ENCODE measurements at places on chromosomes 11 and 22. TPM values are rescaled to one million over a fixed set of nuclear protein-coding genes. Genes with fewer than 3 reads are reported as not detected.

GRCh38 chr11:121520243-121521144 lies 67.7 kb upstream of the SORL1-AS1 start:
- DNase-seq: no peak
- no peak overlapping the region for H3K27ac ChIP-seq
- no peak overlapping the region for H3K4me3 ChIP-seq
- no peaks in the 10 kb centered on the region for H3K36me3 ChIP-seq
- H3K4me1 ChIP-seq: peaks cover 15% of the 10 kb centered on the region

DNA sequence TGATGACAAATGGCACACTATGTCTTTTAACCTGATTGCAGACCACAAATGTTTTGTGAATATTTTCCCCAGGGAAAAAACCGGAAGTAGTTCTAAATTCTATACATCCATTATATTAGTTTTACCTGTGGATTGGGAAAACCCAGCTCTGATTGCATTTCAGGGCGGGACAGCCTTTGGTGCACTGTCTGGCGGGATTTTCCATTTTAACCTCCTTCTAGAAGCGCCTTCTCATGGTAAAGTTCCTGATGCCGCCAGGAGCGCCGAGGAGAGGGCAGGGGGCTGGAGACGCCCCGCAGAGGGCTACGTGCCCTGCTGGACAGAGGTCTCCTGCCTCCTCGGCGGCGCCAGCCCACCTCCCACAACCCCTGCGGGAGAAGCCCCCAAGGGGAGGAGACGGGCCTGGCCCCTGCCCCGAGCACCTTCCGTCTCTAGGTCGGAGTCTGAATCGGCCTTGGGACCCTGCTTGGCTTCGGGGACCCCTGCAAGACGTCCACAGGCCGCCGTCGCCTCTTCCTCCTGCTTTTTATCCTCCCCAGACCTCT lies 1.2 kb upstream of the P2RX6 start:
- peaks cover 29% of the 10 kb centered on the region for H3K4me1 ChIP-seq
- H3K27ac ChIP-seq: peak overlapping the region; percentile 84
- H3K27me3 ChIP-seq: no peaks in the 10 kb centered on the region

NXPE2 gene
- not detected for total RNA-seq

DNA sequence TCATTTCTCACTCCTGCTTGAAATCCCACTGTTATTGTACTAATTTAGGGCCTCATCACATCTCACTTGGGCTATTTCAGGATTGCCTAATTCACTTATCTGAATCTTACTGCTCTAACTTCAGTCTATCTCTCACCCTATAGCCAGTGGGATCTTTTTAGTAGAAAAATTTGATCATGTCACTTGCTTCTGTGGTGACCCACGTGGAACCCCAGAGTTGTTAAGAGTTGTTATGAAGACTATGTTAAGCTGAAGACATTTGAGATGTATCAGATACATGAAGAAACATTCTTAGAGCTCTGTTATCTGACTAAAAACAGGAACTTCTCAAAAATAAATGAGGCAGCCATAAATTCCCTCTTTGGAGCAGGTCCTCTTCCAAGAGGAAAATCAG lies 1375.6 kb upstream of the TENM4 start:
- DNase-seq: no peak
- no peaks in the 10 kb centered on the region for H3K4me1 ChIP-seq
- no peaks in the 10 kb centered on the region for H3K36me3 ChIP-seq
- no peak overlapping the region for H3K27ac ChIP-seq
- no peak overlapping the region for H3K4me3 ChIP-seq
- no peaks in the 10 kb centered on the region for H3K27me3 ChIP-seq

SCGB1D2 gene
- not detected for total RNA-seq

DNA sequence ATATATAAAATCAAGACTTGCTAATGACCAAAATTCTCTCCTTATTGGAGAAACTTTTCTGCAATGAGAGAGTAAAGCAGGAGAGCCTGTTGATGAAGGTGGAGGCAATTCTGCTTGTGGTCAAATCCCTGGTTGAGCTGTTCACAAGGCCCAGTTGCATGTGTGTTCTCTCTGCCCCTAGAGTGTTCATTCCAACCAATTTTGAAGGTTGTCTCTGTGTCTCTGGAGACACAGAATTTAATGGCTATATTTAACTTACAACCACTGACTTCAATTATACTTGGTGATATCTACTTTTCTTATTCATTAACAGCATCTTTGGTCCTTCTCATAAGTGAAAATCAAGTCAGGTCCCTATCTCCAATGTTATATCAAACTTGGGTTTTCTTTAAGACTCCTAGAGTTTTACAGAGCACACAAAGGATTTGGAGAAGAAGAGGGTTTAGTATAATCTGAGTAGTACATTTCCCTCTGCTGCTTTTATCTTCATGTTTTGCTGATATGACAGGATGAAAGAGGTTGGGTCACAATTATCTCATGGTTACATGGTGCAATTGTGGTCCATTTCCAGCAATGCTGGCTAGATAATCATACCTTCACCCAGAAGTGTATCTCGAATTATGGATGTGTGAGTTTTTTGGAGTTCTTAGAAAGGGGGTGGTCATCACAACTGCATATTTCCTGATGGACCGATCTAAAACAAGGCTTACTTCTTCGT lies 4.0 kb downstream of the OOSP4A start:
- H3K4me1 ChIP-seq: no peaks in the 10 kb centered on the region
- no peak overlapping the region for H3K4me3 ChIP-seq
- H3K27ac ChIP-seq: no peak overlapping the region

- peak; percentile 68 for DNase-seq
- H3K4me1 ChIP-seq: peaks cover 6% of the 10 kb centered on the region
- H3K4me3 ChIP-seq: no peak overlapping the region
- H3K27me3 ChIP-seq: peaks cover 7% of the 10 kb centered on the region
- no peak overlapping the region for H3K27ac ChIP-seq
- H3K36me3 ChIP-seq: no peaks in the 10 kb centered on the region
These were observed 23.9 kb upstream of the PANX2 start for GRCh38 chr22:50146439-50147238.

GRCh38 chr11:112903340-112903739 lies 57.9 kb upstream of the NCAM1 start:
- H3K4me1 ChIP-seq: no peaks in the 10 kb centered on the region
- no peak overlapping the region for H3K27ac ChIP-seq
- no peak overlapping the region for H3K4me3 ChIP-seq
- no peaks in the 10 kb centered on the region for H3K27me3 ChIP-seq
- DNase-seq: no peak

DDI1 gene
- total RNA-seq: not detected

DNA sequence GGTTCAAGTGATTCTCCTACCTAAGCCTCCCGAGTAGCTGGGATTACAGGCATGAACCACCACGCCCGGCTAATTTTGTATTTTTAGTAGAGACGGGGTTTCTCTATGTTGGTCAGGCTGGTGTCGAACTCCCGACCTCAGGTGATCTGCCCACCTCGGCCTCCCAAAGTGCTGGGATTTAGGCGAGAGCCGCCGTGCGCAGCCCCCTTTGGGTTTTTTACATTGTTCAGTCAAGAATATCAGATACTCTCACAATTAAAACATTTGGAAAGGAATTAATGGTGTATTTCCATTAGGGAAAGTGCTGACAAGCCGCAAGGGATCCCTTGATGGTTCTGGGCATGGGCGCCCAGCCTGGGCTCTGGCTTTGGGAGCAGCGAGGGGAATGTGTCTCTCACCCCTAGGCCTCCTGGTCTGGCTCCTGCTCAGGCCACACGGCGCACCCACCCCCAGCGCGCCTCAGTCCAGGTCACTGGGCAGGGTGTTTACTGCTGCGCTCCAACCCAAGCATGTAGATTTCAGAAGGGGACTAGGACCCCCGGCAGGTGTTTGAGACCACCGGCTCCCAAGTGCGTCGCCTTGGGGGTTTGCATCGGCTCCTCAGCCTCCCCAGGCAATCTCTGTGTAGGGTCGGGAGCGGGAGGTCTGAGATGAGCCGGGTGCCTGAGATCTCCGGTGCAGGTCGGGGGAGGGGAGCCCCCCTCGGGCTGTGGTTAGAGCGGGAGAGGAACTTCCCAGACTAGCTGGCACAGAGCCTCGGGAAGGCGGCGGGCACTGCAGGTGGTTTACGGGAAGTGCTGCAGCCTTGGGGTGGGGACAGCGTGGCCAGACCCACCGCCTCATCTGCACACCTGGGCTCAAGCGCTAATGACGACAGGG lies 809 bp upstream of the IRF7 start:
- DNase-seq: peak; percentile 16
- H3K4me1 ChIP-seq: peaks cover 49% of the 10 kb centered on the region
- no peaks in the 10 kb centered on the region for H3K27me3 ChIP-seq
- peaks cover 37% of the 10 kb centered on the region for H3K36me3 ChIP-seq
- peak overlapping the region; percentile 99 for H3K27ac ChIP-seq
- peak overlapping the region; percentile 61 for H3K4me3 ChIP-seq

STX3 gene
- 65.9 TPM for total RNA-seq

DNA sequence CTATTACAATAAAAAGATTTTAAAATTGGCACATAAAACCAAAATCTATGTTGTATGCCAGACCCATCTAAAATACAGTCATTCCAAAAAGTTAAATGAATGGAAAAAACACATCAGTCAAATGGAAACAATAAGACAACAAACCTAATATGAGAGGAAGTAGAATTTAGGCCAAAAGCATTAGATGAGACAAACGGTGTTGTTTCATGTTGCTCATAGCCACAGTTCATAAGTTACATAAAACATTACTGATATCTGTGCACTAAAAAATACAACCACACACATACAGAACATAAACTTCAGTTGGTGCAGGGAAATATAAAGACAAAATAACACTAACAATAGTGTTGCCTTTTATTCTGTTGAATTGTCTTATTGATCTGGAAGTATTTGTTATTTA lies 661.9 kb downstream of the CNTN5 start:
- H3K36me3 ChIP-seq: no peaks in the 10 kb centered on the region
- no peaks in the 10 kb centered on the region for H3K4me1 ChIP-seq
- H3K27me3 ChIP-seq: no peaks in the 10 kb centered on the region
- no peak overlapping the region for H3K27ac ChIP-seq
- no peak for DNase-seq
- no peak overlapping the region for H3K4me3 ChIP-seq

DNA sequence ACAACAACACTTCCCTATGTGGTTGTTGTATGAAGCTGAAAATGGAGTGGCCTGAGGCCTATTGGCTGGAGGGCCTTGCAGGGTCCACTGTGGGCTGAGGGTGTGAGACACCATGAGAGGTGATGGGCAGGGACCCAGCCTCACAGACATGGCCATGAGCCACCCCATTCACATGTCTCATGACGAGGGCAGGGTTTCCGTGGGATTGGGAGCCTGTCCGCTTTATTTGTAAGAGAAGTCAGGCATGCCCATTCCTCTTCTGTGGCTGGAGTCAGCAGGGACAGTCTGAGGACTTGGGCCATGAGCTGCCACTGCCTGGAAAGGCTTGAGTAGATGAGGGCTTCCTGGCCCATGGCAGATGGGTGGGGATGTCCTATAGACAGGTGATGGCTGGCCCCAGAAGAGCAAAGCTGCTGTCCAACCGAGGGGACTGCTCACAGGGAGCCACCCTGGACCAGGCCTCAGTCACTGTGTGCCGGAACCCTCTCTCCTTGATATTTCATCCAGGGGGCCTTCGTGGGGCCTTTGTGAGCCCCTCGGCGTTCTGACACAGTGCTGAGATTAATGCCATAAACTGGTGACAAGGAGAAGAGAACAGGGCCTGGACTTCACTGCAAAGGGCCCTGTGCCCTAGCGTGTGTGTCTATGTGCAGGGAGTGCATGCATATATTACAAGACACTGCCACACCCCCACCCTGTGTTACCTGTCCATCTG lies 971.9 kb downstream of the BRD1 start:
- H3K27me3 ChIP-seq: no peaks in the 10 kb centered on the region
- H3K36me3 ChIP-seq: no peaks in the 10 kb centered on the region
- no peaks in the 10 kb centered on the region for H3K4me1 ChIP-seq
- H3K4me3 ChIP-seq: no peak overlapping the region
- no peak for DNase-seq

DNA sequence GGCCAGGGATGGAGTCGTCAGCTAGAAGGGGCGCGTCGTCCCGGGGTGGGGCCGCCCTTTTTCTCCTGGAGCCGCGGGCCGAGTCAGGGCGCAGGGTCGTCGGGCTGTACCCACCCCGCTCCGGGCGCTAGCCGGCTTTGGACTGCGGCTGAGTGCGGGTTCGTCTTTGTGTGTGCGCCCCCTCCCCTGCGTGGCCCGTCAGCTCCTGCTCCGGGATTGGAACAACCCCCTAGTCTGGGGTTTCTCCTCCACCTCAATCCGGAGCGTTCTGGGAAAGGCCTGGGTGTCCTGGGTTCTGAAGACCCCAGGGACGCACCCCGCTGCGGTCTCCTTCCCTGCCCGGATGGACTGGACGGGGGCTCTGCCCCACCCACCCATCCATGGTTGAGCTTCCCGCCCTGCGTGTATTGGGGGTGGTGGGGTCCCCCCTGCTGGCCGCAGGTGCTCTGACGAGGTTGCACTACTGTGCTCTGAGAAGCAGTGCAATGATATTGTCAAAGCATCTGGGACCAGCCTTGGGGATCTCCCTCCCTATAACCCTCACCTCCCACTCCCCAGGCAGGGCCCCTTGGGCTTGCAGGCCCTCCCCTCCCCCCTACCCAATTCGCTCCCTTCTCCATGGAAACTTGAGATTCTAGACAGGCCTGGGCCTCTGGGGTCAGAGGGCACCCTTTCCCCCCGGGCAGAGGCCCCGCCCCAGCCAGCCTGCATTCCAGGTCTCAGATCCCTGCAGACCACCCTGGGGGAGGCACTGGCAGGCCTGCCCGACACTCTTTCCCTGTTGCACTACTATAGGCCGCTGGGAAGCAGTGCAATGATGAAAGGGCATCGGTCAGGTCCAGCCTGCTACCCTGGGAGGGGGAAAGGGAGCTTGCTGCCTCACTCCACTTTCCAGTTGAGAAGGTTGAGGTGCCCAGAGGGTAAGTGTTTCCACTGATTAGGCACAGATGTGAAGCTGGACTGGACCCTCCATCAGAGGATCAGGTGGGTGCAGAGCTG lies 10.7 kb downstream of the SDF2L1 start:
- no peaks in the 10 kb centered on the region for H3K36me3 ChIP-seq
- H3K4me1 ChIP-seq: peaks cover 40% of the 10 kb centered on the region
- no peak for DNase-seq
- peak overlapping the region; percentile 62 for H3K4me3 ChIP-seq
- peak overlapping the region; percentile 41 for H3K27ac ChIP-seq
- peaks cover 12% of the 10 kb centered on the region for H3K27me3 ChIP-seq

CALCA gene
- not detected for total RNA-seq

COPB1 gene
- 86.6 TPM for total RNA-seq

GRCh38 chr11:132028380-132029240 lies 658.2 kb downstream of the NTM start:
- H3K4me3 ChIP-seq: no peak overlapping the region
- H3K27ac ChIP-seq: no peak overlapping the region
- H3K4me1 ChIP-seq: no peaks in the 10 kb centered on the region
- DNase-seq: peak; percentile 61
- H3K36me3 ChIP-seq: no peaks in the 10 kb centered on the region

DNA sequence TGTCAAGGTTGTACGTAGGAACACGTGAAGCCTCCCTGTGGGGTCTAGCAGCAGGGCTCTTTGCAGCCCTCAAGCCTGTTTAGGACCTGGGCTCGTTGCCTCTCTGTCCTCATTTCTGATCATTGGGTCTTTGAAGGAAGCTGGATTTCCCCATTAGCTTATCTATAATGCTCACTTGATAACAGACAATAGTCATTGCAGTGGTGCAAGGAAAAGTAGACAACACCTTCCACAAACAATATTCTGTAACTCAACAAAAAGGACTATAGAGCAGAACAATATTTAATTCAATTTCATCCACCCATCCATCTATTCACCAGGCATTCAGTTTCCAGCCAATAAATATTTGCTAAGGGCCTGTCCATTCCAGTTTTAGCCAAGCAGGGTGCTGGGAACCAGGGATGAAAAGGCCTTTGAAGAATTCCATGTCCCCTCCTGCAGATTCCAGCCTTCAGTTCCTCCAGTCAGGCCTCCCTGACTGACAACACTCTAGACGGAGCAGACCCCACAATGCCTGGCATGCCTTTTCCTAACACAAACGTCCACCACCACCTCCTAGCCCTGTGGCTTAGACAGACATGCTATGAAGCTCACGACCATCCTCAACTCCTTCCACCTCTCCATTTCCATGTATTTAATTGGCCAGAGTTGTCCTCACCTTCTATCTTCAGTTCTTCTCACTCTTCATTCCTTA lies 12.7 kb upstream of the POLD3 start:
- H3K4me3 ChIP-seq: no peak overlapping the region
- H3K4me1 ChIP-seq: peaks cover 40% of the 10 kb centered on the region
- no peak for DNase-seq

Data from stomach (tissue), 19 donors.